Pancreas (tissue), 10 donors: ENCODE measurements at places on chromosomes 12 and 14. TPM values are rescaled to one million over a fixed set of nuclear protein-coding genes. Genes with fewer than 3 reads are reported as not detected.

DNA sequence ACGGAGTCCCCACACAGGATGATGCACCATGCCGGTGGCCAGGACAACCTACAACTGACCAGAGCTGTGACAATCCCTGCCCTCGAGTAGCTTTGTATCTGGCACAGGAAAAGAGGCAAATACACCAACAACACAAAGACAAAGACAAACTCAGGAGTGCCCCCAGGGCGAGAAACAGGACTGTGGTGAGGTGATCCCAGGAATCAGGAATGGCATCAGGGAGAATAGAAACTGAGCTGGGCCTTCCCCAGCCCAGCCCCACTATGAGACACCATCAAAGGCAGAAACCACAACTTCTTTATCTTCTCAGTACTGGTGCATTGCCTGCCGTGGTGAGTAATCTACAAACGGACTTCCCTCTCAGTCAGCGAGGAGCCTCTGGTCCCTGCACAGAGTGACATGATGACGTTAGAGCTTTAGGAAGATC lies 157.7 kb downstream of the TTC7B start:
- H3K4me3 ChIP-seq = no peak overlapping the region
- H3K27me3 ChIP-seq = no peaks in the 10 kb centered on the region
- H3K36me3 ChIP-seq = no peaks in the 10 kb centered on the region

GRCh38 chr12:110940933-110941332 lies 20.6 kb upstream of the MYL2 start:
- H3K36me3 ChIP-seq = no peaks in the 10 kb centered on the region
- no peaks in the 10 kb centered on the region for H3K4me1 ChIP-seq
- H3K4me3 ChIP-seq = no peak overlapping the region
- no peak for DNase-seq
- no peaks in the 10 kb centered on the region for H3K27me3 ChIP-seq

DNA sequence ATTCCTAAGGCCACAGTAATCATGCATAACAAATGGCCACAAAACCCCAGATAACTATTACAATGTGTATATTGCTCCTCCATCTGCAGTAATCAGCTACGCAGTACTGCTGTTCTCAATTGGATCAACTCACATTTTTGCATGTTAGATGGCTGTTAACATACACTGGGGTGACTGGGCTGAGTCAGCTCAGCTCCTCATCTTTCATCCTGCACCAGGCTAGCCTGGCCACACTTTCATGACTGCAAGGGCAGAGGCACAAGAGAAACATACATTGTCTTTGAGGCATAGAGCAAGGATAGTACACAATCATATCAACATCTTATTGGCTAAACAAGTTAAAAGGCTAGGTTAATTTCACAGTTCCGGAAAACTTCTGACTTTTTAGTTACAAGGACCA lies 306.6 kb downstream of the SLC6A15 start:
- no peaks in the 10 kb centered on the region for H3K27me3 ChIP-seq
- no peaks in the 10 kb centered on the region for H3K36me3 ChIP-seq
- no peak for DNase-seq
- no peak overlapping the region for H3K27ac ChIP-seq

- no peaks in the 10 kb centered on the region for H3K36me3 ChIP-seq
- H3K4me1 ChIP-seq = no peaks in the 10 kb centered on the region
- H3K27ac ChIP-seq = no peak overlapping the region
Observed at GRCh38 chr12:70724444-70724843, 87.2 kb upstream of the PTPRB start.

DNA sequence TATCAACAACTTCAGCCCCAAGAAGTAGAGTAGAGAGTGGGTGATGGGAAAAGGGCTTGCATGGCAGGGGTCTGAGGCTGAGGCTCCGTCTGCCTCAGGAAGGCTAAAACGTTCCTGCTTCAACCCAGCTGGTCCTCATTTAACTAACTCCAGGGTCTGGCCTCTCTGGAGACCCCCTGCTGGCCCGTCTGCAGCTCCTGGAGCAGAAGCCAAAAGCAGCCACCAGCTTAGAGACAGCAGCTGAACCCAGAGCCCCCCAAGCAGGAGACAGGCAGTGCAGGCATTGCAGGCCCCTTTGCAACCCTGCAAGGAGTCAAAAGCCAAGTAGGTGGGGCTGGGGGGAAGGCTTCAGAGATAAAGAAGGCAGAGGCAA lies 25.1 kb upstream of the LTBP2 start:
- no peak overlapping the region for H3K4me3 ChIP-seq
- no peaks in the 10 kb centered on the region for H3K27me3 ChIP-seq
- no peaks in the 10 kb centered on the region for H3K4me1 ChIP-seq
- DNase-seq = no peak
- H3K36me3 ChIP-seq = no peaks in the 10 kb centered on the region
- H3K27ac ChIP-seq = no peak overlapping the region

DNA sequence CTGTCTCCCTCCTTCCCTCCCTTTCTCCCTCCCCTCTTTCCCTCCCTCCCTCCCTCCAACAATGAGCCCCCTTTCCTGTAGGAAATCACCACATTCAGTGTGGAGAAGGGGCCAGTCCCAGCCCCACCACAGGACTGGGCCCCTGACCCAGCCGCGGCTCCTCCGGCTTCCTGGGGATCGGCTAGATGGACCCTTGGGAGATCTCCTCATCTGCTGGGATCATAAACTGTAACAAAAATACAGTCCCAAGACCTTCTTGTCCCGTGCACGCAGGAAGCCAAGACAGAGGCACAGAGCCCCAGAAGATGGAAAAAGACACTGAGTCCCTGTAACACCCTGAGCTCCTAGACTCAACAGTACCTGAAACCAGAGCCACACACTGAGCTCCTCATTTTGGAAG lies 23.9 kb downstream of the DIO3 start:
- no peaks in the 10 kb centered on the region for H3K36me3 ChIP-seq
- no peak for DNase-seq
- H3K27ac ChIP-seq = no peak overlapping the region
- H3K4me1 ChIP-seq = no peaks in the 10 kb centered on the region
- no peak overlapping the region for H3K4me3 ChIP-seq

DNA sequence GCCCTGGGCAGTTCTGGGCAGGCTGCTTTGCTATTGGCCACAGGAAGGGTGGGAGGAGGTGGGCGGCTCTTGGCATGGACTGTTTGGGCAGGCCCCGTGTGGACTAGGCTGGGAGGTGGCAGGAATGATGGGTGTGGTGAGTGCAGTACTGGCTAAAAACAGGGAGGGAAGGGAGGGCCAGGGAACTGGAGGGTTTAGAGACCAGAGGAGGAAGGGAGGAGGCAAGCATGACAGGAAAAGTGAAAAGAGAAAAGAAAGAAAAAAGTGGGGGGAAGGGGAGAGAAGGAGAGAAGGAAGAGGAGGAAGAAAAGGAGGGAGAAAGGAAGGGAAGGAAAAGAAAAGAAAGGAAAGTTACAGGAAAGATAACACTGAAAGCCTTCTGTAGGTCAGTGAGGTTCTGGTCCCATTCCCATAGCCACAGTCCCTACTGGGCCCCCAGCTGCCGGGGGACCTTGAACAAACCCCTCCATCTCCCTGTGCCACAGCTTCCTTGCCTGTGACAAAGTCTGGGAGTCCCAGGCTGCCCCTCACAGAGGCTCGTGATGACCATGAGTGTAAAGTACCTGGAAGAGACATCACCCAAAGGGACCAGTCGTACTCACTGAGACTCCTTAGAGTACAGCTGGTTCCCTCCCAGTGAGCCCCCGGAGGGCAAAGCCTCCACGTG lies 1.1 kb upstream of the C14orf132 start:
- no peak overlapping the region for H3K27ac ChIP-seq
- no peaks in the 10 kb centered on the region for H3K27me3 ChIP-seq
- no peak for DNase-seq

GRCh38 chr14:97306760-97307246 lies 509.6 kb downstream of the VRK1 start:
- H3K4me3 ChIP-seq = no peak overlapping the region
- DNase-seq = no peak
- no peaks in the 10 kb centered on the region for H3K36me3 ChIP-seq
- no peaks in the 10 kb centered on the region for H3K27me3 ChIP-seq
- H3K27ac ChIP-seq = no peak overlapping the region
- no peaks in the 10 kb centered on the region for H3K4me1 ChIP-seq

GRCh38 chr14:70807898-70808415 lies 1.4 kb downstream of the MAP3K9 start:
- H3K36me3 ChIP-seq = no peaks in the 10 kb centered on the region
- peak overlapping the region; percentile 80 for H3K27ac ChIP-seq
- peaks cover 6% of the 10 kb centered on the region for H3K4me1 ChIP-seq
- peak; percentile 41 for DNase-seq
- peak overlapping the region; percentile 94 for H3K4me3 ChIP-seq

- H3K36me3 ChIP-seq = no peaks in the 10 kb centered on the region
- no peaks in the 10 kb centered on the region for H3K4me1 ChIP-seq
- no peak overlapping the region for H3K27ac ChIP-seq
- H3K4me3 ChIP-seq = no peak overlapping the region
- no peak for DNase-seq
- no peaks in the 10 kb centered on the region for H3K27me3 ChIP-seq
Observed at GRCh38 chr12:68557011-68557730, 53.5 kb upstream of the RAP1B start.

- no peak overlapping the region for H3K4me3 ChIP-seq
- no peaks in the 10 kb centered on the region for H3K36me3 ChIP-seq
- DNase-seq = no peak
Observed at GRCh38 chr12:26188641-26189040, 6.7 kb upstream of the SSPN start.

- no peaks in the 10 kb centered on the region for H3K36me3 ChIP-seq
- no peak for DNase-seq
- no peaks in the 10 kb centered on the region for H3K4me1 ChIP-seq
- no peaks in the 10 kb centered on the region for H3K27me3 ChIP-seq
- no peak overlapping the region for H3K27ac ChIP-seq
Observed at GRCh38 chr12:122646517-122647217, 56.5 kb downstream of the HCAR2 start.

DNA sequence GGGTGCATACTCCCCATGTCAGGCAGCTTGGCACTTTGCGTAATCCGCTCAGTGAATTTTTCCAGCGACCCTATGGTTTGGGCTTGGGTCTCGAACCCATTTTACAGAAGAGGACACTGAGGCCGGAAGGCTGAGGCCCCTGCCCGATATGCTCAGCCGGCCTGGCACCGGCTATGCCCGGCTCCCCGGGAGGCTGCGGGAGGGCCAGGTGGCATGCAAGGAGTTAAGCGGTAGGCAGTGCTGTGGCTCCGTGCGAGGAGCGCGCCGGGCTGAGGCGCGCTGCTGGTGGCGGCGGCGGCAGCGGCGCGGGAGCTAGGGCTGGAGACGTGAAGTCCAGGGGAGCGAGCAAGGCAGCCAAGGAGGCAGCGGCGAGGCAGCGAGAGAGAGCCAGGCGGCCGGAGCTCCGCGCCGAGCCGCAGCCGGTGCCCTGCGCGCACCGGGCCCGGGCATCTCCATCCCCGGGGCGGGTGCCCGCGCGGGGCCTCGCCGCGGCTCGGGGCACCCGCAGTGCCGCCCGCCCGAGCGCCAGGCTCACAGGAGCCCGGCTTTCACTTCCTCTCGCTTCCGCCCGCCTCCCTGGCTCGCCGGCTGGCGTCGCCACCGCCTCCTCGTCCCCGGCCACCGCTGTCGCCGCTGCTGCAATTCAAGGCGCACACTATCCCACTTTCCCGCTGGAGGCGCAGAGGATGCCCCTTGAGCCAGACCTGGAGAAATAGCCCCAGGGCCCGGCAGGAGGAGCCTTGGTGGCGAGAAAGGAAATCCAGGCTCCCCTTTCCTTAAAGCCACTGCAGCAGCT lies at the start of gene WSCD2:
TSS of gene WSCD2 (plus strand) at position 272 of the 796 bp plus-strand sequence. CDS start 66,545 bp downstream, outside the sequence.
- H3K4me3 ChIP-seq = peak within 1 kb of the TSS; percentile 20
- peaks cover 21% of the 10 kb centered on the region for H3K27me3 ChIP-seq
- DNase-seq = peak; percentile 72
- no peaks in the 10 kb centered on the region for H3K36me3 ChIP-seq
- no peak within 1 kb of the TSS for H3K27ac ChIP-seq
- H3K4me1 ChIP-seq = no peaks in the 10 kb centered on the region

GRCh38 chr14:89572596-89573398 lies 155.8 kb upstream of the FOXN3 start:
- no peaks in the 10 kb centered on the region for H3K27me3 ChIP-seq
- H3K36me3 ChIP-seq = no peaks in the 10 kb centered on the region
- DNase-seq = no peak
- H3K4me3 ChIP-seq = no peak overlapping the region
- H3K27ac ChIP-seq = no peak overlapping the region

DNA sequence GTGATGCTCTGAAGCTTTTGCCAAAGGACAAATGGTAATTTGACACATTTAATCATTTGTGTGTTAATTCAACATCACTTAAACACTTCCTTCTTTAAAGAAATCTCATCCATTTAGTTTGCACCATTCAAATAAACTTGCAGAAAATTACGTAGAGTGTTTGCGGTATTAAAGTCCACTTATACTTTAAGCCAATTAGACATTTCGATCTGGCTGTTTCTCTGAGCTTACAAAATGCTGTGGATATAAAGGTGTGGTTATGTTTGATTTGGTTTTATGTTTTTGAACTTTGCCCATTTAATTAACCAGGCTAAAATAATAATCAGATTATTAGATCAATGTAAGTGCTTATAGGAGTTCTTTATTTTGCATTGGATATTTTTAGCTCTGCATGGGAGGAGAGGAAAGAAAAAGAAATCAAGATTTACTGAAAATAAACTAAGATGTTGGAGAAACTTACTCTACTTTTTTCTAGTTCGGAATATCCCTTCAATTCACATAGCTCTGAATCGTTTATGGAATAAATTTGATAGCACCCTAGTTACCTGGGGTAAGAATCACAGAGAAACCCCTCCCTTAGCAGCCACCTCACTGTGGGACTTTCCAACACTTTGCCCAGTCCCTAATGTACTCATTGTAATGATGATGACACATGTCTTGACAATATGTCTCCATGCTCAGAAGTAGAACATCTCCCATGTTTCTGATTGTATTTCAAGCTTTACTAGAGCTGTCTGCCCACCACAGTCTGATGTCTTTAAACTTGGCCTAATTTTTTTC lies 268.0 kb downstream of the BTG1 start:
- no peaks in the 10 kb centered on the region for H3K36me3 ChIP-seq
- H3K4me3 ChIP-seq = no peak overlapping the region
- no peaks in the 10 kb centered on the region for H3K4me1 ChIP-seq
- no peaks in the 10 kb centered on the region for H3K27me3 ChIP-seq

DNA sequence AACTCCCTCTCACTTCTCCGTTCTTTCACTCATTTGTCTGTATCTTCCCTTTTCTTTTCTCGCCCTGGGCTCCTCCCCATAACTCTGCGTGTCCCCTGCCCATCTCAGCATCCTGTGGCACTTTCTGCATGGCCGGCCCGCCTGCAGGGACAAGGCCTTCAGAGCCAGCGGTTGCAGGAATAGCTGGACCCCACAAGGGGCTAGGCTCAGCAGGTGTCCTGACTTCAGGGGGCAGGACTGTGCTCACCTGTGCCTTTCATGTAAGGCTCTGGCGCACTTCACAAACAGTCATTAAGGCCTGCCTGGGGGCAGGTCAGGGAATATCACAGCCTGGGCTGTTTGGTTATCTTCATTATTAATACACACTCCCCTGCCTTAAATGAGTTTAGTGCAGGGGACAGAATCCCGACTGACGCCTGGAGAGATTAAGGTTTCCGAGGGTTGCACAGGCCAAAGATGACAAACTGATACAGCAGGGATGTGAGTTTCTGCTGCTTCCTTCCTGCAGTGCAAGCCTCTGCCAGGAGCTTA lies 768.8 kb upstream of the TBX3 start:
- H3K4me3 ChIP-seq = no peak overlapping the region
- H3K27me3 ChIP-seq = no peaks in the 10 kb centered on the region
- H3K27ac ChIP-seq = no peak overlapping the region

- H3K27ac ChIP-seq = no peak overlapping the region
- no peaks in the 10 kb centered on the region for H3K27me3 ChIP-seq
- no peak for DNase-seq
- no peak overlapping the region for H3K4me3 ChIP-seq
Observed at GRCh38 chr14:71202881-71203280, 295.6 kb downstream of the PCNX1 start.

GYS2 gene
- total RNA-seq = not detected

RIMBP2 gene
- 4.4 TPM for total RNA-seq

RFX4 gene
- 0.24 TPM for total RNA-seq

SRRM4 gene
- total RNA-seq = not detected

AMN gene
- total RNA-seq = 1.0 TPM

GARIN6 gene
- not detected for total RNA-seq
